SK-N-SH (cell line): ENCODE measurements at places on chromosomes 12 and 14.

- DNase-seq = no peak
Measured at GRCh38 chr12:50297996-50298395, 14.7 kb upstream of the LIMA1 start.

DNA sequence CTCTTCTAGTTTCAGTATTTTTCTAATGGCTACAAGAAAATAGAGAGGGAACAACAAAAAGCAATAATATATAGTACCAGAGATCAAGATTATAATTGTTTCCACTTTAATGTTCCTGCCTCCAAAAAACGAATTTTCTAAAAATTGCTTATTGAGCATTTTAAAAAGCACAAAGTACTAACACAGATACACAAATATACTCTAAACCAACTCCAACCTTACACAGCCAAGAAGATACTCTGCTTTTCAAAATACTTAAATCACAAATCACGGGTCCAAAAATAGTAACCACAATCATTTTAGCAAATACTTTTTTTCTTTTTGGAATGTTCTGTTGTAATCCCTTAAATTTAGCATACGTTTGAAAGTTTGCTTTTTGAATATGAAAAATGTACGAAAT lies 2.0 kb downstream of the YAF2 start:
- no peak for DNase-seq

GRCh38 chr12:92408072-92408900 lies 262.6 kb upstream of the BTG1 start:
- DNase-seq = peak; percentile 55

- peak; percentile 79 for DNase-seq
Measured at GRCh38 chr12:62632411-62632918, 165.8 kb downstream of the MON2 start.

GRCh38 chr14:69685716-69686115 lies 74.3 kb downstream of the SUSD6 start:
- no peak for DNase-seq

GRCh38 chr12:128817111-128818015 lies 6.4 kb downstream of the SLC15A4 start:
- peak; percentile 46 for DNase-seq

DNA sequence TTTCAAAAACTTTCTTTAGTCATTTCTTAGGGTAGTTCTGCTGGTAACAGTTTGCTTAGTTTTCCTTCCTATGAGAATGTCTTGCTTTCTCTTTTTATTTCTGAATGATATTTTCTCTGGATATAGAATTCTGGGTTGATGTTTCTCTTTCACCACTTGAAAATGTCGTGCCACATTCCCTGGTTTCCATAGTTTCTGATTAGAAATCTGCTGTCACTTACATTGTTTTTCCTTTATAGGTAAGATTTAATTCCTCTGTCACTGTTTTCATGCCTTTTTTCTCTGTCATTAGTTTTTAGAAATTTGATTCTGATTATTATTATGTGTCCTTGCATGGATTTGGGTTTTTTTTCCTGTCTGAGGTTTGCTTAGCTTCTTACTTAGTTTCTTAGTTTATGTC lies 77.3 kb upstream of the PCNX4 start:
- no peak for DNase-seq

- DNase-seq = no peak
Measured at GRCh38 chr12:88947486-88948043, 367.3 kb upstream of the KITLG start.

- peak; percentile 62 for DNase-seq
Measured at GRCh38 chr14:76456200-76456599, 80.3 kb downstream of the ESRRB start.

GRCh38 chr14:31657917-31658316 lies 96.7 kb downstream of the NUBPL start:
- DNase-seq = no peak

- no peak for DNase-seq
Measured at GRCh38 chr12:117280019-117280680, 81.3 kb downstream of the NOS1 start.

GRCh38 chr14:34732802-34733201 lies 18.4 kb upstream of the CFL2 start:
- no peak for DNase-seq
